HepG2 (cell line): ENCODE measurements at places on chromosomes 11 and 22. TPM values are rescaled to one million over a fixed set of nuclear protein-coding genes. Genes with fewer than 3 reads are reported as not detected.

GRCh38 chr11:3154001-3154599, 11.0 kb downstream of the OSBPL5 start:
- DNase-seq, result no peak

The MUC5B gene
- total RNA-seq, result not detected in 2 replicates

DNA sequence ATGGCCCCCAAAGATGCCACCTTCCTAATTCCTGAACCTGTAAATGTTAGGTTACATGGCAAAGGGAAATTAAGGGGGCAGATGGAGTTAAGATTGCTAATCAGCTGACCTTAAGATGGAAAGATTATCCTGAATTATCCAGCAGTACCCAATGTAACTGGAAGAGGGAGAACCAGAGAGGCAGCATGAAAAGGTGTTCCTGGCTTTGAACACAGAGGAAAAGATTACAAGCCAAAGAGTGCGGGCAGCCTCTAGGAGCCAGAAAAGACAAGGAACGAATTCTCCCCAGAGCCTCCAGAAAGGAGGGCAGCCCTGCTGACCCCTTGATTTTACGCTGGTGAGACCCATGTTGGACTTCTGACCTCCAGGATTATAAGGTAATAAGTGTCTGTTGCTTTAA, 15.1 kb upstream of the THRSP start:
- no peak for DNase-seq

GRCh38 chr11:33613404-33613803, 87.2 kb downstream of the C11orf91 start:
- no peak for DNase-seq

- no peak for DNase-seq
Observed at GRCh38 chr11:7383406-7383805, 101.9 kb upstream of the OLFML1 start.

GRCh38 chr11:94111660-94112059, 17.0 kb upstream of the PANX1 start:
- DNase-seq, result no peak

- DNase-seq, result peak; percentile 82
Observed at GRCh38 chr22:36363349-36363981, 24.3 kb downstream of the MYH9 start.

- no peak for DNase-seq
Observed at GRCh38 chr11:91421641-91422040, 803.0 kb upstream of the FAT3 start.

The GRM5 gene
- total RNA-seq, result not detected in 2 replicates

The CRYBB2 gene
- total RNA-seq, result 0.18 TPM in 1 of 2 replicates, not detected in the other

The TSGA10IP gene
- total RNA-seq, result not detected in 2 replicates

DNA sequence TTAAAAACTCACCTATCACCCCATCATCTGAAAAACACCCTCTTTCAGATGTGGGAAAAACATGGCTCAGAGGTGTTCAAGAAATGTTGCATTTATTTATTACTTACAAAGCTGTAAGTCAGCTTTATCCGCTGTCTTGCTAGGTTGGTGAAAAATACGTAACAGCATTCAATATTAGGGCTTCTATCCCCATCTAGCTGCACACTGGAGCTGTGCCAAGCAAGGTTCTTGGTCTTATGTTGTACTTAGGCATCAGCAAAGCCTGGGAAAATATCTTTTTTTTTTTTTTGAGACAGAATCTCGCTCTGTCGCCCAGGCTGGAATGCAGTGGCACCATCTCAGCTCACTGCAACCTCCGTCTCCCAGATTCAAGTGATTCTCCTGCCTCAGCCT, 7.5 kb downstream of the SERPING1 start:
- no peak for DNase-seq

DNA sequence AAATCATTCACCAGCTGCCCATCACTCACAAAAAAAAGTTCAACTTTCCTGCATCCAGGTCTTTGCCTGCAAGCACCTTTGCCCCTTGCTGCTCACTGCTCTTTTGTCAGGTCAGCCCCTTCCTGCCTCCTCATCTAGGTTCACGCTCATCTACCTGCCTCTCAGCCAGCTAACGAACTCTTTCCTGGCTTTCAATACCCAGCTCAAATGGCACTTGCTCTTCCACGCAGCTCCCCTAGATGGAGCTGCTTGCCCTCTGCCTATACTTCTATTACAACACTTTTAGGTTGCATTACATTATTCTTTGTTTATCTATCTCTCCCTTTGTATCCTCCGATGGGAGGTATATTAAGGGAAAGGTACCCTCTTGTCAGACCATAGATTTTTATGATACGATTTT, 78.9 kb upstream of the TBCEL start:
- DNase-seq, result no peak

The TST gene
- 44.1 and 44.6 TPM in 2 replicates for total RNA-seq

- DNase-seq, result no peak
Observed at GRCh38 chr22:17716529-17716928, 57.7 kb downstream of the BID start.

DNA sequence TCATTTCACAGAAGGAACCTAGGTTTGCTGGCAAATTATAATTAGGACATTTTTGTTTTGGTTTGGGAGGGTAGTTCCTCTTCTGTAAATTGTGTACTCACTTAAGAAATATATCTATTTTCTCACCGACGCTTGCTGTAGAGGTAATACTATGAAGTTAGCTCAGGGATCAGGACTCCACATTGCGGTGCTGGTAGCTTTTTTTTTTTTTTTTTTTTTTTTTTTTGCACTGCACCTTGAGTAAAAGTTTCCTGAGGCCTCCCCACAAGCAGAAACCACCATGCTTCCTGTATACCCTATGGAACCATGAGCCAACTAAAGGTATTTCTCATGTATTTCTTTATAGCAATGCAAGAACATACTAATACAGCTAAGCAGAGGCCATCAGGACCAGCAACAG, 14.7 kb downstream of the UBTFL1 start:
- no peak for DNase-seq

GRCh38 chr11:65808744-65809341, 22.0 kb downstream of the OVOL1 start:
- DNase-seq, result no peak

- DNase-seq, result no peak
Observed at GRCh38 chr22:49525801-49526535, 301.7 kb downstream of the BRD1 start.
